ENCODE measurements at places on chromosomes 16 and 17.
A peak's percentile ranks its signal among the peaks of the same experiment; 100 is the strongest.

GRCh38 chr16:70157477-70158260 is 15.9 kb upstream of the CLEC18C start:
- no peak for DNase-seq

DNA sequence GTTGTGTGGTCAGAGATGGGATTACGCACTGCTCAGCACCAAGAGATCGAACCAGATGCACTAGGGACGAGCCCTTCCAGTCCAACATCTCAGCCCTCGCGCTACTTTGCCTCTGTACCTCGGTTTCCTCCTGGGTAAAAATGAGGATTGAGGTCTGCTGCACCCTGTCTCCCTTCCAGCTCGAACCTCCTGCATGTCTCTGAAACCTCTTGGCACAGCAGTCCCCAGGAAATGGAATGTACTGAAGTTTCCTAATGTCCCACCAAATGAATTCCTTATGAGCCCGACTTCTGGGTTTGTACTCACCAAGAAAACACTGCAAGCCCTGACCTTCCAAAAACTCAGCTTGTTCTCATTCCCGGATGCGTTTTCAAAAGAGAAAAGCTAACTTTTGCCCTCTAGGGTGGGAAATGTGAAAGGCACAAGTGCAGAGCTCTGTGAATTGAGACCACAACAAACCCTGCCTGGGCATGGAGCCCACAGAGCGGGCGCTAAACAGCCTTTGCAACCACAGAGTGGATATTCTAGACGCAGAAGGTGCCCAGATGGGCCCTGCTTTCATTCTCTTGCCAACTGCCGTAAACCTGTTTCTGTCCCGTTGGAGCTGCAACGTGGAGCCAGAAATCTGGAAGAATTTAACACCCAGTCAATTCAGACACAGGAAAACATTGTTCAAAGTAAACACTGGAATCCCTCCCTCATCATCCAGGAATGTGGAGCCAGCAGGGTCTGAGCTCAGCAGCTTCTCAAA is 10.3 kb downstream of the CDRT4 start:
- DNase-seq: peak; percentile 72

GRCh38 chr16:24482681-24483202 is 56.6 kb upstream of the RBBP6 start:
- no peak for DNase-seq

GRCh38 chr17:45294506-45294905 is 22.3 kb downstream of the MAP3K14 start:
- DNase-seq: no peak

DNA sequence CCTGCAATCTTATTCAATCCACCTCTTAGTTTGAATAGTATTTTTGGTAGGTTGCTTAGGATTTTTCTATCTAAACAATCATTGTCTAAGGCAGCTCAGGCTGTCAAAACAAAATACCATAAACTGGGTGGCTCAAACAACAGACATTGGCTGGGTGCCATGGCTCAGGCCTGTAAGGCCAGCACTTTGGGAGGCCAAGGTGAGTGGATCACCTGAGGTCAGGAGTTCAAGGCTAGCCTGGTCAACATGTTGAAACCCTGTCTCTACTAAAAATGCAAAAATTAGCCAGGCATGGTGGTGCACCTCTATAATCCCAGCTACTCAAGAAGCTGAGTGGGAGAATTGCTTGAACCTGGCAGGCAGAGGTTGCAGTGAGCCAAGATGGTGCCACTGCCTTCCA is 126.7 kb downstream of the CYLD start:
- DNase-seq: no peak
